ENCODE measurements at places on chromosomes 2 and 18.

GRCh38 chr2:239661334-239662312 lies 260.8 kb upstream of the HDAC4 start:
- no peak for DNase-seq

GRCh38 chr2:25491966-25492532 lies 150.3 kb upstream of the DNMT3A start:
- DNase-seq: peak; percentile 40

DNA sequence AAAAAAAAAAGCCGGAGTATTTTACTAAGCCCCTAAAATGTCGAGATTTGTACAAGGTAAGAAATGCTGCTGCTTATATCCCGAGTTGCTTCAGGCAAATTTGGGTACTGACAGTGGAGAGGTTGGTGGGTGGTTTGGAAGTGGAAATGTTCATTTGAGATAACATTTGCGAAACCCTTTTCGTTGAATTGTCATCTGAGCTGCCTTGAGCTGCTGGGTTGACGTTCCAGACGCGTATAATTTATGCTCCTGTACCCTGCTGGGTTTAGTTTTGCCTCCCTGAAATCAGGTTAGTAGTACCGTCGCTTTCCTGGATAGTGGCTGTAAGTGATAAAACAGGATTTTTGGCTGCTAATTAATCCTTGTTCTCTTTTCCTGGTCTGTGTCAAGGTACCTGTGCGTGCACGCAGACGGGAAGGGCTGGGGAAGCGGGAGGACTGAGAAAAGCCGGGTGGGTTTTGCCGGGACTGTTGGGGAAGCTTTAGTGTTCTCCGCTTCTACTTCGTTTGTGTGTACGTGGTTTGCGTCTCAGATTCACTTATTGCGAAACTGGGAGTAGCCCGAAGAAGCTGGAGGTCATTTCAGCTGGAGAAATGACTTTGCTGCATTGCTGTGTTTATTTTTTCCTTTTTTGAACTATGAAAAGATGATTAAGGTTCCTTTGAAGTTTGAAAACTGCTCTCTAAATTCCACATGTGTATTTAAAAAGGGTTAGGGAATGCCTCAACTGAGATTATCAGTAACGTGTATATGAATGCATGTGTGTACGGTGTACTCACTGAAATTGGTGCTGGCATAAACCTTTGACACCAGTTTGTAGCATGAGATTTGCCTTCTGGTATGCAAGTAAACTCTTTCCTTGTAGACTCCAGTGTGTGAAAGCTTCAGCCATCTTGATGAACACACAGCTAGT lies 709 bp downstream of the UGP2 start:
- peak; percentile 70 for DNase-seq

- DNase-seq: no peak
These were observed 32.9 kb downstream of the ARHGEF4 start for GRCh38 chr2:130869441-130870160.
